Activated CD4-positive, alpha-beta T cell treated with anti-CD3 and anti-CD28 coated beads for 36 hours (primary cell): ENCODE measurements at places on chromosomes 2 and 18. TPM values are rescaled to one million over a fixed set of nuclear protein-coding genes. Genes with fewer than 3 reads are reported as not detected.

GRCh38 chr2:42964439-42965083 is 172.2 kb upstream of the HAAO start:
- no peak for DNase-seq

Gene CAPN13
- total RNA-seq, result not detected

Gene FAM98A
- 61.5 TPM for total RNA-seq

GRCh38 chr2:18903750-18904149 is 314.4 kb upstream of the NT5C1B start:
- no peak for DNase-seq

Gene ACKR3
- total RNA-seq, result 2.4 TPM

- DNase-seq, result no peak
These were observed 523.8 kb upstream of the SPHKAP start for GRCh38 chr2:228705318-228705717.

DNA sequence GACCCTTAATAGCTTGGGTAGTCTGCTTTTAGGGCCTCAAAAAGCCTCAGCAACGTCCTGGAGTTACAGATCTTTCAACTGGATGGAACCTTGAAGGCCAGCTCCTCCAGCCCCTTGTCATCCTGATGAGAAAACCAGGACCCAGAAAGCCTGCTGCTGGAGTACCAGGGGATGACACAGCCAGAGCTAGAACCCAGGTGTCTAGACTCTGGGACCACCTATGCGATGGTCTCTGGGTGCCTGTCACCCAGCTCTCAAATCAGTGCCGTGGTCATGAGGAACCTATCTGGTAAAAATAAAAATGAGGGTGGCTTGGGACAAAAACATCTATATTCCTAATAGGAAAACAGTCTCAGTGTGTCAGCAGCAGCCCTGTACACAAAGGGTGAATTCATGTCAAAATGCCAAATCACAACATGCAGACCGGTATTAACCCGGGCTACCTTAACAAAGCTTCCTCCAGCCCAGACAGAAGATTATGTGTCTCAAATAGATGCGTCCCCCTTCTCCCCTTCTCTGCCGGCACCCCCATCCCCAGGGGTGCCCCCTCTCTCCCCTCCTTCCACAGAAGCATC is 28.5 kb downstream of the SMAD7 start:
- no peak for DNase-seq

DNA sequence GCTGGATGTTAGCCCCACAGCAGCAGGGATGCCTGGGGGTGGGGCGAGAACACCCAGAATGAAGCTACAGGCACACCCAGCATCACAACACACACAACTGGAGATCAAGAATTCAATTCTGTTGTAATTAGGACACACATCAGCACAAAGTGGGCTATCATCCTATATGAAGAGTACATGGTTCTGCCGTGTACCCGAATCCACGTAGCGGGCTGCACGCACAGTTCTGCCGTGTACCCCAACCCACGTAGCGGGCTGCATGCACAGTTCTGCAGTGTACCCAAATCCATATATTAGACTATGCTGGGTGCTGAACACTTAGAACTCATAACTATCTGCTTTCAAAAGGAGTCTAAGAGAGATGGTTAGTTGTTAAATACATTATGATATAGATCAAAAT is 86.5 kb downstream of the EIPR1 start:
- DNase-seq, result no peak

DNA sequence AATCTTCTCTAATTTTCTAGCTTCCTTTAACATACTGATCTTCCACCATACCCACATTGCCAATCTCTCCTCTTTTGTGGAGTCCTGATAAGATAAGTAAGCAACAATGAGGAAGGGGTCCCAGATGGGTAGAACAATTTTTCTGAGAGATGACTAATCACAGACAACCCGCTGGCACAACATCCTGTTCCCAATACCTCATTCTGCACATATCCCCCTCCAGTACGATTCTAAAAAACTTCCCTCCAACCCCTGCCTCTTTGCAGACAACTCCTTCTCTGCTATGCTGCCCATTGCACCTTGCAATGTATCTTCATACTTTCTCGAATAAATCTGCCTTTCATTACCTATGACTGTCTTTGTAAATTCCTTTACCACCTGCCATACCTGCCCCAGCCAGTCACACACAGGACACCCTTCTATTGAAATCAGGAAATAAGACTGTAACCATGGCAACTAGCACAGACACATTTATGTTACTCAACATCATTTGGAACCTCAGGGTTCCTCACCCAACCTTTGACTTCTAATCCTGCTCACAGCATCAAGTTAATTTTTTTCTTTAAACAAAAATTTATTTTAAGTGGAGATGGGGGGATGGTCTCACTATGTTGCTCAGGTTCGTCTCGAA is 7.4 kb upstream of the EXOC6B start:
- DNase-seq, result no peak

Gene ANKRD62
- total RNA-seq, result not detected

- DNase-seq, result no peak
These were observed 82.1 kb downstream of the RNF144A start for GRCh38 chr2:6999211-6999877.

DNA sequence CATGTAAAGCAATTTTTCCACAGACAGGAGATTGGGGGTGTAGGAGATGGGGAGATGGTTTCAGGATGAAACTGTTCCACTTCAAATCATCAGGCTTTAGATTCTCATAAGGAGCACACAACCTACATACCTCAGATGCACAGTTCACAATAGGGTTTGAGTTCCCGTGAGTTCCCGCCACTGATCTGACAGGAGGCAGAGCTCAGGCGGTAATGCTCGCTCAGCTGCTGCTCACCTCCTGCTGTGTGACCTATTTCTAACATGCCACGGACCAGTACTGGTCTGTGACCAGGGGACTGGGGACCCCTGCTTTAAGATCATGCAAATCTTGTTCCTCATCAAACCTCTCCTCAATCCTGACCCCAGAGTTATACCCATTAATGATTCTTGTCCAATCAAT is 70.1 kb downstream of the RPE start:
- DNase-seq, result no peak

DNA sequence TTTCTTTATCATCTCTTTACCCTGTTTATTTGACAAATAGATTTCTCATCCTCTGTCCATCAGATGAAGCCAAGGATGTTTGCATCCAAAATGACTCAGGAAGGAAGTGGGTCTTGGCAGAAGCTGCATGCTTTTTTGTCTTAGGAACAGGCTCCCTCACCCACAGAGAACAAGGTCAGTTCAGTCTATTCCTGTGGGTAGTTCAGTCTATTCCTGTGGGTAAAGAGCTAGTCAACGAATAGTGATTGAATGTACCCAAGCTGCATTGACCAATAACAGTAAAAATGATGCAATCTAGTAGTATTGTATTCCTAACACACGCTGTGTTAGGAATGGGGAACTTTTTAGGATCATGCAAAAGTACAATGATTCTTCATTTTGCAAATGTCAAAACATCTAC is 290.8 kb upstream of the TANK start:
- no peak for DNase-seq

- DNase-seq, result no peak
These were observed 28.0 kb upstream of the MC2R start for GRCh38 chr18:13943338-13943737.

Gene IL1B
- total RNA-seq, result 0.37 TPM

- DNase-seq, result peak; percentile 30
These were observed 59.1 kb downstream of the TNS1 start for GRCh38 chr2:217943446-217944321.

DNA sequence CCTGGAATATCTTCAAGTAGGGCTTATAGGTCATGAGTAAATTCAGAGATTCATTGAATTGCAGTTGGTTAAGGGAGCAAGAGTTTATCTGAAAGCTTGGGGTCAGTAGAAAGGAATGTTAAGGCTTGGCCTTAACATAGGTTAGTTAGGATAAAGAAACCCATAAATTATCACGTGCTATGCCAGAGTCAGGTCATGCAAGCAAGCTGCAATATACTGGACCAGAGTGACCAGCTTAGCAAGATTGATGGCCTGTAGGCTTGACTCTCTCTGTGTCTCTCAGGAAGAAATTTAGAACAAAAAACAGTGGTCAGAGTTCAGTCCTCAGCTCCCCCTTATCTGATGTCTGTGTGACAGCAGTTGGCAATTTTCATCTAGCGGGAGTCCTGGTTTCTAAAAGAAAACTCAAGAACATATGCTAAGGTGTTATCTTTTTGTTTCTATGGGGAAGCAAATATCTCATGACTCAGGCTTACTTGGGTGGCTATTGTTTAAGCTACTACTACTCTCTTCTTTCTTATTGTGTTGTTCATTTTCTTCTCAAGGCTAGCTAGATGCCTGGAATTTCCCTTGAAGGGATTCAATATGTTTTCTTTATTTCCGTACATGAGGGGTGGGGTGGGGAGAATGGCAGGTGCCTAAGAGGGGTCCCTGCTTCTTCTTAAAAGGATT is 28.7 kb upstream of the MARCO start:
- DNase-seq, result no peak

DNA sequence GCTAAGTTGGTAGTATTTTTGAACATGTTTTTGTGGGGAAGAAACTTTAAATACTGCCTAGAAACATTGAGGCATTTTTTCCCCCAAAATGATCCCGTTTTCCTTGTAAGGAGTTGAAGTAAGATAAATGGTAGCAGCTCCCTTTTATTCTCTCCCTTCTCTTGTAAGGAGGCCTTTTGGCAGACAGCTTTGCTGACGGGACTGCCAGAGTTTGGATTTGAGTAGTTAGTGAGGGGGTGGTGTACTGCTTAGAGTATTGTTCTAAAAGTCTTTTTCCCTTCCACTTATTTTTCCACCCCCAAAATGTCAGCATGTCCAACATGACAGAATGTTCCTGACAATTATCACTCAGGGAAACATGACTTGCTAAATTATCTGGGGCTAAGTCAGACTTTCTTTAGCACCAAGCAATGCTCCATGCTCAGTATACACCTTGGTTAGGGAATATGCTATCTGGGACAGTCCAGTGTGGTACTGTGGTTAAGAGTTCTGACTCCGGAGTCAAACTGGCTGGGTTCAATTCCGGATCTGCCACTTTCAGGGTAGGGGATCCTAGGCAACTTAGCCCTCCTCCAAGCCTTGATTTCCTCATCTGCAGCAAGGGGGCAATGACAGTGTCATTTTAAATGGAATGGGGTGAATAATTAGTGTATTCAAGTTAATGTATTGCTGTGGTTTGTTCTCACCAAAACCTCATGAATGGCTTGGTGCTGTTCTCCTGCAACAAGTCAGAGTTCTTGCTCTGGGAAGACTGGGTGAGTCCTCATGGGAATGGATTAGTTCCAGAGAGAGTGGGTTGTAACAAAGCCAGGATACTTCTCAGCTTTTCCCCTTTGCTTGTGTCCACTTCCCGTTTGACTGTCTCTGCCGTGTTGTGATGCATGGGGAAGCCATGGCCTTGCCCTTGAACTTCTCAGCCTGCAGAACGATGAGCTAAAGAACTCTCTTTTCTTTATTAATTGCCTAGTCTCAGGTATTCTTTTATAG is 116.2 kb downstream of the TANC1 start:
- no peak for DNase-seq

DNA sequence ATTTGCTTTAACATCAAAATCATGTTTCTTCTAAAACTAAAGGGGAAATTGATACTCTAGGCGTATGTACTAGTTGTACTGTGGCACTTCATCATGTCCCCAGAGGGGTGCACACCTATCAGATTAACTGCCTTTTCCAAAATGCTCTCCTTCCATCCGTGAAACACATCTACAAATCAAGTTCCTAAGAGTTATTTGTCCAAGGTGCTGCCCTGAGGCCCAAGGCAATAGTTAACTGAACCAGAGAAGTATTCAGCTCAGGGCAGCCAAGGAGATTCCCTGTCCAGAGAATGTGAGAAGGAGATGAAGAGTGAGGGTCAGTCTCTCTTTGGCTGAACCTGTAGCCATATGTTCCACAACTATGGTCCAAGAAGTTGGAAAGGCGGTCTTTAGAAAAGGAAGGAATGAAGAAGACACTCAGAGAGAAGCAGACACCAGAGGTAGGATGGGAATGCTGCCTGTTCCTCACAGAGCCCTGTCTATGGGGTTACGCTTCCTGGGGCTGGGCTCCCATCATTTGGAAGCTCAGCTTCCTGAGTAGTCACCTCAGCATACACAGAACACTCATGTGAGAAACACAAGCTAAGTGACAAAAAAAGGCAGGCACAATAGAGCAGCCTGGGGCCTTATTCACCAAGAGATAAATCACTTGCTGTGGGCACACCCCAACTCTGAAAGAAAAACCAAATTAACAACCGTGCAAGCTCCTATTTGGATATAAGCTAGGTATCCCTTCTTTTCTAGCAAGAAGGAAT is 55.6 kb downstream of the ANKRD44 start:
- DNase-seq, result peak; percentile 45

- no peak for DNase-seq
These were observed 174.8 kb upstream of the ACAA2 start for GRCh38 chr18:49988101-49988500.

- no peak for DNase-seq
These were observed 330.5 kb downstream of the KCNS3 start for GRCh38 chr2:18208956-18209355.

Gene MOCOS
- 0.07 TPM for total RNA-seq

- DNase-seq, result peak; percentile 60
These were observed 100.5 kb upstream of the ITPRID2 start for GRCh38 chr2:181790716-181791649.

- peak; percentile 1 for DNase-seq
These were observed 6.3 kb downstream of the HS6ST1 start for GRCh38 chr2:128312411-128312810.
